Stimulated activated CD4-positive, alpha-beta T cell treated with anti-CD3 and anti-CD28 coated beads, Interleukin-1b, Interleukin-23, amount 100 ng/mL, for 1 hour (primary cell): ENCODE measurements at places on chromosomes 3 and 15.

- DNase-seq = no peak
These were observed 14.9 kb upstream of the ZXDC start for GRCh38 chr3:126490619-126491018.

- no peak for DNase-seq
These were observed 301.2 kb upstream of the NR2E3 start for GRCh38 chr15:71509139-71509538.

DNA sequence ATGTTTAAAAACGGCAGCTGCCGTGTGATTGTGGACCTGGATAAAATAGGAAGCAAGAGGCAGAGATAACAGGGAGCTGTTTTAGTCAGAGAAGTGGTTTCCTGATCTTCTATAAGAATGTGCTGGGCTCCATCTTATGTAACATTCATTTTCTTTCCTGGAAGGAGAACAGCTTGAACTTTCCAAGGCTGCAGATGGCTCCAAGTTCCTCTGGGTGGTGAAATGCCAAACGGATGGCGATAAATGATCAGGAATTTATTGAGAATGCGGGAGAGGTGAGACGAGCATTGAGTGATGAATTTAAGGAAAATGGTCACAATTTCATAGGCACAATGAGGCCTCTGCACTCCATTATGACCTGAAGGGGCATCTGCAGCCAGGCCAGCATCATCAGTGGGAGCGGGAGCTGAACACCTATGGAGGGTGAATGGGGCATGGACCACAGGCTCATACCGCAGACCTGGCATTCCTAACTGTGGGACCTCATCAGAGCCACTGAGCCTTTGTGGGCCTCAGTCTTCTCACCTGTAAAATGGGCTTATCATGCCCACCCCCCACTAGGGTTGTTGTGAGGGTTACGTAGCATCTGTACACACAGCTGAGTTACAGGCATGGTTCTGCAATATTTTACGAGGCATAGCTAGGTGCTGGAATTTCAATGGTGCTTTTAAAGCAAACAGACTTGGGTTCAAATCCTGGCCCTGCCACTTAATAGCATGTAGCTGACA is 17.1 kb downstream of the MGLL start:
- DNase-seq = no peak

DNA sequence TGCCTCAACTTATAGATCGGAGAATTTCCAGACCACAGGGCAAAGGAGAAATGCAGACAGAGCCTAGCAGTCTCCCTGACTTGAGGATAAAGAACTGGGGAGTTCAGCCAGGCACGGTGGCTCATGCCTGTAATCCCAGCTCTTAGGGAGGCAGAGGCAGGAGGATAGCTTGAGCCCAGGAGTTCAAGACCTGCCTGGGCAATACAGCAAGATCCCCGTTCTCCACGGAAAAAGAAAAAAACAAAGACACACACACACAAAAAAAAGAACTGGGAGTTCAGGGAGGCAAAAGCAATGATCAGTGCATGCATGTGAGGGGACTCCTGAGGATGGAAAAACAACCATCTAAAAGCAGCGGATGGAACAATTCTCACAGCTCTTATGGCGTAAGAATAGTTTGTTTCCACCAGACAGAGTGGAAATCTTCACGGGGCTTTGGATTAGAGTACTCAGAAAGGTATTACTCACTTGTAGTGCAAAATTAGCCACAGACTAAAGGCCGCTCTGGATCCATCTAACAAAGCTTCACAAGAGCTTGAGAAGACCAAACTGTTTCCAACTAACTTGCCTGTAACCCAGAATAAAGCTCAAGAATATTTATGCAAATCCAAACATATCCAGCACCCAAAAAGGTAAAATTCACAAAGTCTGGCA is 16.3 kb downstream of the SEC11A start:
- DNase-seq = no peak

DNA sequence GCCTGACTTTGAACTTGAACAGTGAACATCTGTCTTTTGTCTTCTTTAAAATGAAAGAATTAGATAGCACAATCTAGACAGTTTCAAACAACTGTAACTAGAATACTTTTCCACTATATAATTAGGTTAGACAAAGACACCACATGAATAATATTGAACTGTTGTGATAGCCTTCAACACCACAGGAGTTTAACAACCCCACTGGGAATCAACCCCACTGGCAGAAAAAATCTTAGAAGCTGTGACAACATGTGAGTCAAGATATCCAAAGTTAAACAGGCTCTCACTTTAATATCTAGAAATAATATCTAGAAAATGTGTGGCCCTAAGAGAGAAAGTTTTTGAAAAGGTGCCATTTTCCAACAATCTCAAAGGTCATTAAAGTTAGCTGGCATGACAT is 64.4 kb upstream of the PRICKLE2 start:
- DNase-seq = no peak

DNA sequence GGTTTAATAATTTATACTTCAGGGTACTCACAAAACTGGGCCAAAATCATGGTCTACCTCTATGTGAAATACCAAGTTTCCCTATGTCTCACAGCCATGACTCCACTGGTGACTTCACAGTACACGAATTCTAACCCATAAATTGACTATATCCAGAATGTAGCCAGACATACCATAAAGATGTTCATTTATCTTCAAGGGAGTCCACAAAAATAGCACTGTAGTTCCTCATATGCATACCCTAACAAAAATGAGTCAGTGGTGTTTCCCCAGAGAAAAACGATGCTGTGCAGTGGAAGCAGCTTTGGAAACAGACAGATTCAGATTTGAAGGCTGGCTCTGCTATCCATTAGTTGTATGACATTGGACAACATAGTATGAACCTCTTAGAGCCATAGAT is 438.8 kb downstream of the FHIT start:
- no peak for DNase-seq

DNA sequence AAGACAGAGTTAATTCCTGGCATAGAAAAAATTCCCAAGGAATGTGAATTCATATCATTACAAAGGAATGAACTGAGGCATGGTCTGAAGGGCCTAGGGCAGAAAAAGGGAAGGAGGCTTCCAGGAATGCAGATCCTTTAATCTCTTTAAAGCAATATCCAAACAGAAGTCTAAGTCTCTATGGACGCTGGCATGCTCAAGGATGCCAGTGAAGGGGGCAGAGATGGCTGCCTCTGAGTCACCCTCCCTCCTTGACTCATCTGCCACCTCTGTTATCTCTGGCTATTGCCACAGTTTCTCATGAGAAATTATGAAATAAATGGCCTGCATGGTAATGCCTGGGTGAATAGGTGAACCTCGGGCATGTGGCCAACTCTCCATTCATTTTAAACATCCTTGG is 96.3 kb upstream of the BCL6 start:
- DNase-seq = no peak

DNA sequence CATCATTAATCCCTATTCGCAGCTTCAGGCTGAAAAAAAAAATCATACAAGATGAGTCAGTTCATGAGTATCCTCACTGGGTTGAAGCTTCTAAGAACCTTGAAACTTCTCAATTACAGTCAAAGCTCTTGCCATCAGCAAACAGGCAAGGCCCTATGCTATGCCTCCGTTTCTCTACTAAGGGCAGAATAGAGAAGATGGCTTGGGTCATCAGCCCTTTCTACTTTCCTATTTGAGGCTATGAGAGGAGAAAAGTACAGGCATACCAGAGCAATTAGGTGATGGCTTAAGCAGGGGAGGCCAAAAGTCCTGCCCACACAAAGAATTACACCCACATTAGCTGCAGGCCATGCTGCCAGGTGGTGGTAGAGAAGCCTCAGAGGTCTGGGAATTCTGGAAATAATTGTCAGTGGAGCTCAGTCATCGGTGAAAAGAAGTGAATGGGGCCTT is 89.0 kb downstream of the MRPL46 start:
- no peak for DNase-seq

- no peak for DNase-seq
These were observed 6.0 kb downstream of the HHATL start for GRCh38 chr3:42696356-42697288.

DNA sequence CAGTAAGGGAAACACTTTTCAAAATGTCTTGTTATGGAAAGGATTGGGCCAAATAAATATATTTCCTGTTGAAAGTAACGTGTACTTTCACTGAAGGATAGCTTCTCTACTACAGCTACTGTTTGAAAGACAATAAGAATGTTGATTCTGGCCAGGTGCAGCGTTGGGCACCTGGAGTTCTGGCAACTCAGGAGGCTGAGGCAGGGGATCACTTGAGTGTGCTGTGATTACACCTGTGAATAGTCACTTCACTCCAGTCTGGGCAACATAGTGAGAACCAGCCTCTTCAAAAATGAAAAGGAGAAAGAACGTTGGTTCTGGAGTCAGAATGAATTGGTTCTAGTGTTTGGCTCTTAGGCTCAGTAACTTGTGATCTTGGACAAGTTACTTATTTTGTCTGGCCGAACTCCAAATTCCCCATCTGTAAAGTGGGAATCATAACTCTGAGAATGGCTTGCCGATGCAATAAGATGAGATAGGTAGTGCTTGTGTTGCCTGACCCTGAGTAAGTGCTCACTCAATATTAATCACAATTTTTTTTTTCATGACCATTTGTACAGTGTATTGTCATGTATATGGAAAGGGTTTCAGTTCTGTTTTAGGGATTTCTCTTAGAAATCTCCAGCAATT is 310.8 kb downstream of the PTPRG start:
- DNase-seq = no peak

GRCh38 chr3:129687586-129688125 is 81.2 kb upstream of the PLXND1 start:
- no peak for DNase-seq

DNA sequence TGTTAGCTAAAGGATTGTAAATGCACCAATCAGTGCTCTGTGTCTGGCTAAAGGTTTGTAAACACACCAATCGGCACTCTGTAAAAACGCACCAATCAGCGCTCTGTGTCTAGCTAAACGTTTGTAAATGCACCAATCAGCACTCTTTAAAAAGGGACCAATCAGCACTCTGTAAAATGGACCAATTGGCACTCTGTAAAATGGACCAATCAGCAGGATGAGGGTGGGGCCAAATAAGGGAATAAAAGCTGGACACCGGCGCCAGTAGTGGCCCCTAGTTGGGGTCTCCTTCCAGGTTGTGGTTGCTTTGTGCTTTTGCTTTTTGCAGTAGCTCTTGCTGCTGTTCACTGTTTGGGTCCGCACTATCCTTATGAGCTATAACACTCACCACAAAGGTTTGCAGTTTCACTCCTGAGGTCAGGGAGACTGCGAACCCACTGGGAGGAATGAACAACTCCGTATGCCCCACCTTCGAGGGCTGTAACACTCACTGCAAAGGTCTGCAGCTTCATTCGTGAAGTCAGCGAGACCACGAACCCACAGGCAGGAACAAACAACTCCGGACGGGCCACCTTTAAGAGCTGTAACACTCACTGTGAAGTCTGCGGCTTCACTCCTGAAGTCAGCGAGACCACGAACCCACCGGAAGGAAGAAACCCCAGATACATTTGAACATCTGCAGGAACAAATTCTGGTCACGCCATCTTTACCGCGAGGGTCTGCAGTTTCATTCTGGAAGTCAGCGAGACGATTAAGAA is 1.1 kb upstream of the SUCLG2 start:
- no peak for DNase-seq

- no peak for DNase-seq
These were observed 31.2 kb downstream of the DPH6 start for GRCh38 chr15:35514759-35515158.

DNA sequence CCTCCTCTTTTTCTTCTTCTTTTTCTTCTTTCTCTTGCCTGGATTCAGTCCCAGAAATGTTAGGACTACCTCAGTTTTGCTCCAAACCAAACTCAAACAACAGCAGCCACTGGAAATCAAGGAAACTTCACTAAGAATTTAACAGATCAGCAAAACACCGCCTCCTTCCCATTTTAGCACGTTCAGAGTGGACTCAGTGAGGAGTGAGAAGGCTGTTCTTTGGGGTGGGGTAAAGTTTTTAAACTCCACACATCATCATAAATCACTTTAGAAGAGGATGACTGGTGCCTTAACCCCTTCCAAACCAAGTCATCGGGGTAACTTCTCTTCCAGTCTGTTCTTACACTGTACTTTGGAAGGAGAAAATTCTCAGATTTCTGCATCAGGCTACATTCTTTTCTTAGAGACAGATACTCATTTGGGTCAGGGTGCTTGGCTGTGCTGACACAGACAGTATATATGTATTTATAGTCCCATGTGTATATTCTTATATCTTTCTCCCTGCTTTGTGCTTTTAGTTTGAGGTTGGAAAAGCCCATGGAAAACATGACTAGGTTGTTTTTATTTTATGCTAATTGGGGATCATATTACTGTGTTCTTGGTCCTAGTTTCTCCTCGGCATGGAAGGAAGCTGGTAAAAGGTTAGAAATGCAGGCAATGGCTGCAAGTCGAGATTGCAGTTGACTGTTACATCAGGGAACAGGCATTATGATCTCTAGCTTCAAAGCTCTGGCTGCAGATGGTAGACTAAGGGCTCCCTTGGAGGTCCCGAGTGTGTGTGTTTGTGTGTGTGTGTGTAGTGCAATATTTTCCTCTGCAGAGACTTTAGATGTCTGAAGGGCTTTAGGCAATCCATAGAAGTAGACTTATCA is at the start of gene CCDC80:
Gene CCDC80 (minus strand): TSS at position 214 of the 872 bp plus-strand sequence. CDS start 1,238 bp downstream, outside the sequence.
- DNase-seq = no peak
